ENCODE measurements at places on chromosomes 4 and X. TPM values are rescaled to one million over a fixed set of nuclear protein-coding genes. Genes with fewer than 3 reads are reported as not detected.

DNA sequence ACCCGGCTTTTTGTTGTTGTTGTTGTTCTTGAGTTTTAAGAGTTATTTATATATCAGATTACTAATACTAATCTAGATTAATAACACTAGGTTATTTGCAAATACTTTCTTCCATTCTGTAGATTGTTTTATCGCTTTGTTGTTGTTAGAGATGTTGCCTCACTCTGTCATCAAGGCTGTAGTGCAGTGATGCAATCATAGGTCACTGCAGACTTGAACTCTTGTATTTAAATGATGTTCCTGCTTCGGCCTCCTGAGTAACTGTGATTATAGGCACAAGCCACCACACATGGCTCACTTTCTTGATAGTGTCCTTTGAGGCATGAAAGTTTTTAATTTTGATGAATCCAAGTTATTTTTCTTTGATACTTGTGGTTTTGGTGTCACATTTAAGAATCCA is 129.0 kb downstream of the VSIG4 start:
- DNase-seq: no peak
- H3K27ac ChIP-seq: no peak overlapping the region
- no peak overlapping the region for H3K4me3 ChIP-seq
- H3K4me1 ChIP-seq: no peaks in the 10 kb centered on the region

DNA sequence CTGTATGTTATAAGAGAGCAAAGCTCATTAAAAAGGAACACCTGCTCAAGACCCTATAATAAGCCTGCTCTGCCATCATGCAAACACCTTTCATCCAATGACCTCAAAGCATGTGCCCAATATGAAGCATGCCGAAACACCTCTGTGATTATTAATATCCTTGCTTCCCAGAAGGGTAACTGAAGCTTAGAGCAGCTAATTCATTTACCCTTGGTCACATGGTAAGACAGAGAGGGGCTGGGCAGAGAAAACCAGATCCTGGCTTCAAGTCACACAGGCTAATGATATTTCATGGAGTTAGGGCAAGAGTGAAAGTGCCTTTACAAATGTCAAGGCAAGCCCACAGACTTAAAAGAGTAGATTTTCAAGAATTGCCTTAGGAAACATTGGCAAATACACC is 5.6 kb downstream of the AMOT start:
- no peak for DNase-seq
- no peak overlapping the region for H3K4me3 ChIP-seq
- no peaks in the 10 kb centered on the region for H3K36me3 ChIP-seq
- peaks cover 2% of the 10 kb centered on the region for H3K4me1 ChIP-seq
- H3K27ac ChIP-seq: no peak overlapping the region

DNA sequence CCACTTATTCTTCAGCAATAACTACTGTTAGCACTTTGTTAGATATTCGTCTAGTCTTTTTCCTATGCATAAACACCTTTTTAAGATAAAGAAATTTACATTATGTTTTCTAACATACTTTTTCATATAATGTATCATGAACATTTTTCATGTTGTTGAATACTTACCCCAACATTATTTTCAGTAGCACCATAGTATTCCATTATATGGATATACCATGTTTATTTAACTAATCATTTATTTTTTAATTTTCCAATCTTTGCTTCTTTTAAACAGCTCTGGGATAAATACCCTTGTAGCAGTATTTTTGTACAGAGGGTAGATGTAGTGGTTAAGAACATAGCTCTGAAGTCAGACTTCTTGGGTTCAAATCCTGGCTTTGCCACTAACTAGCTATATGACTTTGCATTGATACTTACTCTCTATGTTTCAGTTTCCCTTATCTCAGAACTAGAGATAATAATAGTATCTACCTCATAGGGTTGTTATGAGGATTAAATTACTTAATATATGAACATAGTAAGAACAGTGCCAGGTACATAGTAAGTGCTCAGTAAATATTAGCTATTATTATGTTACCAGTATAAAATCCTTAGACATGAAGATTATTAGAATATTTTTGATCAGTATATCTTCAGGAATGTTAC is 11.3 kb downstream of the EXOC1 start:
- H3K4me1 ChIP-seq: no peaks in the 10 kb centered on the region
- no peak overlapping the region for H3K27ac ChIP-seq
- no peak for DNase-seq

DNA sequence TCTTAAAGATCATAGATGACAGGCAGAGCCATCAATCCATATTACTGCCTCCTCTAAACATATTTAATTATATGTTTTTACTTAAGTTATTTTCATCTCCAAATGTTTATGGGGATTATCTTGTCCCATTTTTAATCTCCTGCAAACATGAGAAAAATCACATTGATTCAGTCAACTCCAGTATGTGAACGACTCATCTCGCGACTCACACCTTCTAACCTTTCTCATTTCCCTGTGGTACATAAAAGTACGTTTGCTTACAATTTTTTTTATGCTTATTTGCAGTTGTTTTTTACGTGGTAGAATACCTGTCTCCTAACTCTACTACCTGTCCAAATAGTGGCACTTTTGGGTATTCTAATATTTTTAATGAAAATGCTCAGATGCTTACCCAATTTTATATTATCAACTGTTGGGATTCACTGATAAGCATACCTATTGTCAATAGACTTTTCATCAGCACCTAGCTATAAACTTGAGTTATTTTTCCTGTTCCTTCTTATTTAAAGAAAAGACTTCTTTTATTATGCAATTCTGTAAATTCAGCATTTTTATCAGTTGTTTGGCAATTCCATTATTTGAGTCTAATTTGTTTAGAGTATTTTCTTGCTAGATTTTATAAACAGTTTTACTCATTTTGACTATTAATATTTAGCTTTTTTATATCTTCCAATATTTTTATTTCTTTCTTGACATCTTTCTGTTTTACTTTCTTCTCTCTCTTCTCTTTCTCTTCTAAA is 276.6 kb downstream of the ANK2 start:
- H3K27me3 ChIP-seq: no peaks in the 10 kb centered on the region
- H3K36me3 ChIP-seq: 0 out of 2 replicates have a peak, but pooled peaks cover 2% of the 10 kb centered on the region
- DNase-seq: no peak
- no peak overlapping the region for H3K27ac ChIP-seq

DNA sequence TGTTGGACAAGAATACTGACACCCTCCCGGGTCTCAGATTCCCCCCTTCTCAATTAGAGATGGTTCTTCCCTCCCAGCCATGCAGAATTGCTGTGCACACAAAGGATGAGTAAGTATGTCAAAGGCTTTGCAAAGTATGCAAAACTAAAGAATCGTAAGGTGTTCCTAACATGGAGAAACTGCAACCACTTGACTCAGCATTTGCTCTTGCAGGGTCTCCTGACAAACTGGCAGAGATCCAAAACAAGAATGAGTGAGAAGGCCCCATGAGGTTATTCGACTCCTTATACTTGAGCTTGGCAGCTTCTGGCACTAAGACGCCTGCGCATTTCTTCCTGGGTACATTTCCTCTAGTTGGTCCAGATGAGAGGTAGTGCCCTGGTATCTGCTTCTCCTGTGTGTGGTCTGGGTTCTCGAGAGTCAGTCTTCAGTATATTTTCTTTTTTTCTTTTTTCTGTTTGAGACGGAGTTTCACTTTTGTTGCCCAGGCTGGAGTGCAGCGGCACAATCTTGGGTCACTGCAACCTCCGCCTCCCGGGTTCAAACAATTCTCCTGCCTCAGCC is 8.2 kb downstream of the FAM184B start:
- H3K4me1 ChIP-seq: no peaks in the 10 kb centered on the region
- H3K27me3 ChIP-seq: no peaks in the 10 kb centered on the region
- H3K4me3 ChIP-seq: no peak overlapping the region
- no peaks in the 10 kb centered on the region for H3K36me3 ChIP-seq

DNA sequence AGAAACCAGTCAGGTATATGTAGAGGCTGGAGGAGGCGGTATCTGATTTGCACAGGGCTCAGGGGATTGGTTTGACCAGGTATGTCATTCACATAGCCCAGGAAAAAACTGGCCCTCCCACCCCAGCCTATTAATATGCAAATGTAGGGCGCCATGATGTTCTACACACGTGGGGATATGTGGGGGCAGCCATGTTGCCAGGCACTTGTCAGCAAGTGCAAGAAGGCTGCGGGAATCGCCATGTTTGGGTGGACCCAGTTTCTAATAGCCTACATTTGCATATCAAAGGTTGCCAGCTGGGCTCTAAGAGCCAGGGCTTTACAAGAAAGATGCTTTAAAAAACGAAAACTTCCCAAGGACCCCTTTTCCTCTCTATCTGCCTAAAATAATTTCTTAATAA is 335.1 kb downstream of the SMARCA1 start:
- no peak overlapping the region for H3K27ac ChIP-seq
- 0 out of 2 replicates have a peak overlapping the region, but pooled peaks have one; percentile 19 for H3K4me3 ChIP-seq
- DNase-seq: peak; percentile 49
- no peaks in the 10 kb centered on the region for H3K4me1 ChIP-seq
- H3K27me3 ChIP-seq: no peaks in the 10 kb centered on the region

GRCh38 chrX:17549107-17549651 is 174.2 kb downstream of the NHS start:
- no peak for DNase-seq
- H3K27me3 ChIP-seq: no peaks in the 10 kb centered on the region
- H3K4me1 ChIP-seq: no peaks in the 10 kb centered on the region
- no peak overlapping the region for H3K4me3 ChIP-seq
- no peaks in the 10 kb centered on the region for H3K36me3 ChIP-seq

GRCh38 chrX:45735571-45735970 is 534.9 kb upstream of the DIPK2B start:
- H3K36me3 ChIP-seq: no peaks in the 10 kb centered on the region
- no peaks in the 10 kb centered on the region for H3K4me1 ChIP-seq
- no peak overlapping the region for H3K4me3 ChIP-seq
- H3K27ac ChIP-seq: no peak overlapping the region
- DNase-seq: no peak

GRCh38 chr4:120132935-120133334 is 66.3 kb upstream of the MAD2L1 start:
- no peaks in the 10 kb centered on the region for H3K4me1 ChIP-seq
- H3K36me3 ChIP-seq: no peaks in the 10 kb centered on the region
- H3K27me3 ChIP-seq: no peaks in the 10 kb centered on the region
- no peak overlapping the region for H3K27ac ChIP-seq

DNA sequence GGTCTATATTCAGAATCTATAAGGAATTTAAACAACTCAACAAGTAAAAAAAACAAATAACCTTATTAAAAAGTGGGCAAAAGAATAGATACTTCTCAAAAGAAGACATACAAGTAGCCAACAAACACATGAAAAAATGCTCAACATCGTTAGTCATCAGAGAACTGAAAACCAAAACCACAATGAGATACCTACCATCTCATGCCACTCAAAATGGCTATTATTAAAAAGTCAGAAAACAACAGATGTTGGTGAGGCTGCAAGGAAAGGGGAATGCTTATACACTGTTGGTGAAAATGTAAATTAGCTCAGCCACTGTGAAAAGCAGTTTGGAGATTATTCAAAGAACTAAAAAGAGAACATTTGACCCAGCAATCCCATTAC is 201.6 kb downstream of the QDPR start:
- no peak for DNase-seq
- no peaks in the 10 kb centered on the region for H3K4me1 ChIP-seq
- H3K27ac ChIP-seq: no peak overlapping the region
- H3K36me3 ChIP-seq: no peaks in the 10 kb centered on the region

- DNase-seq: peak; percentile 60
- no peak overlapping the region for H3K4me3 ChIP-seq
- H3K27me3 ChIP-seq: peaks cover 21% of the 10 kb centered on the region
- peaks cover 16% of the 10 kb centered on the region for H3K4me1 ChIP-seq
Observed at GRCh38 chr4:57194068-57194611, 84.0 kb upstream of the IGFBP7 start.

- no peak overlapping the region for H3K27ac ChIP-seq
- H3K4me3 ChIP-seq: no peak overlapping the region
- no peaks in the 10 kb centered on the region for H3K27me3 ChIP-seq
- no peaks in the 10 kb centered on the region for H3K4me1 ChIP-seq
Observed at GRCh38 chr4:69754926-69755580, 5.4 kb downstream of the SULT1B1 start.

- no peaks in the 10 kb centered on the region for H3K27me3 ChIP-seq
- no peak overlapping the region for H3K4me3 ChIP-seq
Observed at GRCh38 chr4:81527115-81527514, 55.4 kb upstream of the RASGEF1B start.

CYP4V2 gene
- total RNA-seq: 1.0 TPM

DLG3 gene
- total RNA-seq: 57.1 TPM

ZC4H2 gene
- total RNA-seq: 25.4 TPM

SPANXA2 gene
- total RNA-seq: not detected

STBD1 gene
- total RNA-seq: 1.7 TPM

Data from H1 (cell line).